Fibroblast of skin of right biceps (primary cell): ENCODE measurements at places on chromosomes 11 and 22.
A peak's percentile ranks its signal among the peaks of the same experiment; 100 is the strongest.

- DNase-seq: no peak
These were observed 74.3 kb downstream of the DDIAS start for GRCh38 chr11:82975882-82976281.

GRCh38 chr11:93394488-93394887 is 63.9 kb downstream of the DEUP1 start:
- no peak for DNase-seq

GRCh38 chr11:8608652-8609051 is 14.6 kb upstream of the STK33 start:
- no peak for DNase-seq

DNA sequence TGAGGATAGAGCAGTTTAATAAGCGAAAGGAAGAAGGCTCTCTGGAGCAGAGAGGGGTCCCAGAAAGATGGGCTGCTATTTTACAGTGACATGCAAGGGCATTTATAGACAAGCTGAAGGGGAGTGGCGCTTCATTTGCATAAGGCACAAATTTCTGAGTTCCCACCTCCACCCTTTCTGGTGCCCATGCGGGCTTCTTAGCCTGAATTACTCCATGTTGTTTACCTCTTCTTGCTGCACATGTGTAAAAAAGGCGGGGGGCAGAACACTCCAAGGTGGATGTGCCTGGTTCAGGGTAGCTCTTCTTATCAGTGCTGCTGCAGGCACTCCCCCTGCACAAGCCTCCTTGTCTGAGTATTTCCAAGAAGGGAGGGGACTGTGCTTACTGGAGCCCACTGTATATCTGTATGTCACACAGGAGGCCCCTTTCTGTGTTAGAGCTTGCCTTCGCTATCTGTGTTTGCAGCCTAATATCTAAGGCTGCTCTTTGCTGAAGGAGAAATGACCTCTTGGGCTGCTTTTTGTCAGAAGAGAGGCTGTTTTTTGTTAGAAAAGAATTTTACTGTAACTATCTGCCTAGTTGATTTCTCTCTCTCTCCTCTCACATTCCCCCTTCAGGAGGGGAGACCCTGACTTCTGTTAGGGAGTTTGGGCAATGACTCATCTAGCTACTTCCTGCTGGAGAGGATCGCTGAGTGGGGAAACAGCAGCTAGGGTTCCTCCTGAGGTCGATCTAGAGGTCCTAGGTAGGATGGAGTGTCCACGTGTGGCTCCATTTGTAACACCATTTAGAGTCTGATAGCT is 1057.0 kb upstream of the CNTN5 start:
- peak; percentile 66 for DNase-seq

GRCh38 chr11:2380807-2381350 is 3.8 kb downstream of the CD81 start:
- no peak for DNase-seq

DNA sequence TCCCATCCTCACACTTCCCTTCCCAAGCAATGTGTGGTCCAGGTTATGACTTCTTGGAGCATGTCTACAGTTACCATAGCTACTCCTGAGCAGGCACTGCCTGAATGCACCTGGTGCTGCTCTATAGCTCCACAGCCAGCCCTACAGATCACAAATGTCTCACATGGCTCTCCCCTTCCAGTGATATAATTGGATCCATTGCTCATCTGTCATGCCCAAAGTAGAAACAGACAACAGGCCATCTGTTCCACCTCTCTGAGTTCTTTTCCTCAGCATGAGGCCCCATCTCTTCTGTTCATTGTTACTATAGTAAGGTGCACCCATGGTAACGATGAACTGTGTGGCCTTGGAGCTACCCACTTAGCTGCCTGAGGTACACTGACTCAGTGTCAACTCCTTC is 320.3 kb upstream of the ZC3H12C start:
- no peak for DNase-seq

DNA sequence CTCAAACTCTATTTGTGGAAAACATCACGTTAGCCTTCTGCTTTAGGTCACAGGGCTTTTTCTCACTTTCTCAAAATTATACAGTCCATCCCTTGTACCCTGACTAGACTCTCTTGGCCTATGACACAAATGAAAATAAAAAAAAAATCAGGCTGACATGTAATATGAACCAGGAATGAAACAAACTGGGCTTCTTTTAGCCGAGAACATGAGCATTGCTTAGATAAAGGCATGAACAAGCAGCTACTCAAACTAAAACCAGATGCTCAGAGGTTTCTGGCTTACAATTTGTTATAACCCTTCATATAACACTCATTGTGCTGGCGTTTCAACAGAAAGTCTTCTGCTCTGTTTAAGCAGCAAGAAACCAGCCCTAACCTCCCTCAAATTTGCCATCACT is 265.5 kb upstream of the NARS2 start:
- DNase-seq: peak; percentile 83

GRCh38 chr11:79185351-79185750 is 255.5 kb downstream of the TENM4 start:
- DNase-seq: no peak

GRCh38 chr11:78898266-78898775 is 323.7 kb upstream of the NARS2 start:
- DNase-seq: no peak

DNA sequence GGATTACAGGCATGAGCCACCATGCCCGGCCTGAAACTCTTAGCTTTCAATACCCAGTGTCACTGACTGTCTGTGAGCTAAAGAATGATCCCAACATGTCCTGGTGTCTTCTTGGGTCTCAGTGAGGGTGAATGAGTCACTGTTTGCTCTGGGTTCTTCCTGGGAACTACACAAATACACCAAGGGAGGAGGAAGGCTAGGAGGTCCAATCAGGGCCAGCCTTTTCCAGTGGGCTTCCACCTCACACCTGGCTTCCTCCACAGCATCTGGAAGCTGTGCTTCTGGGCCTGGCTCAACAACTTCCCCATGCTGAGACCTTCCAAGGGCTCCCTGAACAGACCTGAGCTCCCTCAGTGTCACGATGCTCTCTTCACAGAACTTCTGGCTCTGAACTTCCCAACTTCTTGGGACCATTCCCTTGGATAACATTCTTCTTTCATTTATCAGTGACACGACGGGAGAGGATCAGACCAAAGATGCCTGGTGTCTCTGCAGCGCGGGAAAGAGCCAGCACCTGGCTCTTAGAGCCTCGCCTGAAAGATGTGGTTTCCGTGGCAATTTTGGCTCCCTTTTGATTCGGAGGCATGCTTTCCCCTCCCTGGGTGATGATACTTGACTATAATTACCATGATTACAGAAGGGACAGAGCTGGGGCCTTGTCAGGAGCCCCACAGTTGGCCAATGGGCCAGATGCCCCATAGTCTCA is 22.3 kb upstream of the CHRM4 start:
- DNase-seq: no peak

DNA sequence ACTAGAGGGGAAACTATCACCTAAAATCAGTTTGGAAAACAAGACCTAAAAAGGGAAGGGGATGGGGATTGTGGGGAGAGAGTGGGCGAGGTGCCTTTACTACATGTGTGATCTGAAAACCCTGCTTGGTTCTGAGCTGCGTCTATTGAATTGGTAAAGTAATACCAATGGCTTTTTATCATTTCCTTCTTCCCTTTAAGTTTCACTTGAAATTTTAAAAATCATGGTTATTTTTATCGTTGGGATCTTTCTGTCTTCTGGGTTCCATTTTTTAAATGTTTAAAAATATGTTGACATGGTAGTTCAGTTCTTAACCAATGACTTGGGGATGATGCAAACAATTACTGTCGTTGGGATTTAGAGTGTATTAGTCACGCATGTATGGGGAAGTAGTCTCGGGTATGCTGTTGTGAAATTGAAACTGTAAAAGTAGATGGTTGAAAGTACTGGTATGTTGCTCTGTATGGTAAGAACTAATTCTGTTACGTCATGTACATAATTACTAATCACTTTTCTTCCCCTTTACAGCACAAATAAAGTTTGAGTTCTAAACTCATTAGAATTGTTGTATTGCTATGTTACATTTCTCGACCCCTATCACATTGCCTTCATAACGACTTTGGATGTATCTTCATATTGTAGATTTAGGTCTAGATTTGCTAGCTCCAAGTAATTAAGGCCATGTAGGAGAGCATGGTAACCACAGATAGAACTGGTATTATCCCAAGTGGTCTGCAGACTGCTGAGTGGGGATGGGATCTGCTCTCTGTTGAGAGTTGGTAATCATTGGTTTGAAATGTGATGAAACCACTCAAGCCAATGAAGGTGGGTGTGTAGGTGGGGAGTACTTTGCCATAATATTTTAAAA is 3.6 kb downstream of the NEAT1 start:
- DNase-seq: peak; percentile 92

DNA sequence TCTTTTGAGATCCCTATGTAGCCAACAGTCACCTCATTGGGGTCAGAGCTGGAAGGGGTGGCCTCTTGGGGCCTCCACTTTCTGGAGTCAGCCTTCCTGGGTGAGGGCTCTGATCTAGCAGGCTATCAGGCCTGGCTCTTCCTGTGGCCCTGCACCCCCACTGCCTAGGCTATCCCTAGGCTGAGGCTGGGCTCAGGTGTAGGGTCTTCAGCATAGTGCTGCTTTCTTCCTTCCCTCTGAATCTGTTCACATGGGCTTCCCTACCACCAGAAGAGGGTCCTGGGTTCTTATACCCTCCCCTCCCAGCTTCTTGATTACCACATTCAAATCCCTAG is 456 bp upstream of the SPI1 start:
- no peak for DNase-seq

DNA sequence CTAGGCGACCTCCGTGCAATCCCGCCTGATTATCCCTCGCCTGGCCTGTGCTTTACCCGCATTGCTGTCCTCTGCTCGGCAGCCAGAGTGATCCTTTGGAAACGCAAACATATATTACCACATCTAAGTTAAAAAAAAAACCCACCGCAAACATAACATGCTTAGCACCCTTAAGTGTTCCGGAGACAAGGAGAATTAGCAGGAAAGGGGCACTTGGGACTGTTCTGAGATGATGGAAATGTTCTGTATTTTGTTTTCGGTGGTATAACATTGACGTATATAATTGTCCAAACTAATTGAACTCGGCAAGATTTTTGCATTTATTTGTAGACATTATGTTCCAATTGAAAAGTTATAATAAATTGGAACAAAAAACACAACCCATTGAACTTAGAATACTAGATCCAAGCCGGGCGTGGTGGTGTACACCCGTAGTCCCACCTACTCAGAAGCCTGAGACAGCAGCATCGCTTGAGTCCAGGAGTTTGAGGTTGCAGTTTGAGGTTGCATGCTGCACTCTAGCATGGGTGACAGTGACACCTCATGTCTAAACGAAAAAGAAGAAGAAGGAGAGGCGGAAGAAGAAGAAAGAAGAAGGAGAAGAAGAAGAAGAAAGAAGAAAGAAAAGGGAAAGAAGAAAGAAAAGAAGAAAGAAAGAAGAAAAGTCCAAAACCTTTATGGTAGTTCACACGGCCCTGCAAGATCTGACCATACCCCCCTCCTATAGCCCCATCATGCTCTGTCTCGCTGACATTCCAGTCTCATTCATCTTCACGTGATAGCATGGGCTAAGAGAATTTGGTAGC is 604 bp upstream of the POLR3H start:
- peak; percentile 32 for DNase-seq

DNA sequence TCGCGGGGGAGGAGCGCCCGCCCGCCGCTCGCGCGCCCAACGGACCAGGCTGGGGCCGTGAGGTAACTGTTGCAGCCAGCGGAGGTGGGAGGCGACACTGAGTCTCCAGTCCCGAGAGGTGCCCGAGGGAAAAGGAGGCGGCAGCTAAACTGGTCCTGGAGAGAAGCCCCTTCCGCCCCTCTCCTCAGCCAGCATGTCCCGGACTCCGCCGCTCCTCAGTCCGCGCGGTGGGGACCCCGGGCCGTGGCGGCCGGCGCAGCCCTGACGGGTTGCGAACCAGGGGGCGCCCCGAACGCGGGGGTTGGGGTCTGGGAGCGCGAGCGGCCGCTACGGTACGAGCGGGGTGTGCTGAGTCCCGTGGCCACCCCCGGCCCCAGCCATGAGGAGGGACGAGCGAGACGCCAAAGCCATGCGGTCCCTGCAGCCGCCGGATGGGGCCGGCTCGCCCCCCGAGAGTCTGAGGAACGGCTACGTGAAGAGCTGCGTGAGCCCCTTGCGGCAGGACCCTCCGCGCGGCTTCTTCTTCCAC is at the start of gene PDE3B:
Gene PDE3B (plus strand): TSS at position 108 of the 529 bp plus-strand sequence. CDS start 272 bp downstream, at position 380.
- DNase-seq: peak; percentile 61

DNA sequence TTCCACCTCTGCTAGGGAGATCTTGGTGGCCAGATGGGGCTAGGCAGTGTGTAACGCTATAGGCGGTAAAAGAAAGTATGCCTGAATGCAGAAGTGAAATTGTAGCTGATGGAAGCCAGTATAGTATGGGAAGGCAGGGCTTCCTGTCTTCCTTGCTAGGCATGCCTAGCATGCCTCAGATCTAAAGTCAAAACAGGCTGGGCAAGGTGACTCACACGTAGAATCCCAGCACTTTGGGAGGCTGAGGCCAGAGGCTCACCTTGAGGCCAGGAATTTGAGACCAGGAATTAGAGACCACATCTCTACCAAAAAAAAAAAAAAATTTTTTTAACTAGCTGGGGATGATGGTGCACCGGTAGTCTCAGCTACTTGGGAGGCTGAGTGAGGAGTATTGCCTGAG is 281.7 kb upstream of the MTNR1B start:
- no peak for DNase-seq

DNA sequence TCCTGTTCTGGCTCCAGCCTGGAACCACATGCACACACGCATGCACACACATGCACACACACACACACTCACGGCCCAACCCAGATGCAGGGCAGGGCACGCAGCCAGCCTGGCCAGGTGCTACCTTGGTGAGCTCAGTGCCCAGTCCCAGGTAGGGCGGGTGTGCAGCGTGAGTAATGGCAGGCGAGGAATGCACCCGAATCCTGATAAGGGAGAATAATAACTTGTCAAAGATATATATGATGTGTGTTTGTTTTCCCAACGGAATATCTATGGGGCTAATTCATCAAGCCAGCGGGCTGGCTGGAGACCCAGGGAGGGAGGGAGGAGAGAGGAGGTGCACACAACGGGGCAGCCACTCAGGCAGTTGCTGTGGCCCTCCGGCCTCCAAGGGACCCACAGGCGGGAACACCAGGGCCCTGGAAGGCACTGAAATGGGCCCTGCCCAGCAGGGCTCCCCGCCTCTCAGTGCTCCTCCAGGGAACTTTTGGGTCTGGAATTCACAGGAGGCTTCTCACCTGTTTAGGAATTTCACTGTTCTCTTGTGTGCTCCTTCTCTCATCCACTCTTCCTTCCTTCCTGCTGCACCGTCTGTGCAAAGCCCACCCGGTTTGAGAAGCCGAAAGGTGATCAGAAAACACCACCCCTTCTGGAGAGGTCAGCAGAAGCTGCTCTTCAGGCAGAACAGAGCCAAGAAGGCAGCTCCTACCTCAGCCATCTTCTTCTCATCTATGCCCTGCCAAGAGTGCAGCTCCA is 79.0 kb downstream of the BUD13 start:
- no peak for DNase-seq

GRCh38 chr22:23579870-23580575 is at the start of gene IGLL1:
TSS of gene IGLL1 (minus strand) at chr22:23580290. CDS start at chr22:23580190, 100 bp downstream.
- DNase-seq: no peak

GRCh38 chr11:134640971-134641968 is 229.2 kb upstream of the B3GAT1 start:
- no peak for DNase-seq

- no peak for DNase-seq
These were observed 8.2 kb upstream of the BACE1-AS start for GRCh38 chr11:117282956-117283355.
